Glomerular endothelial cell (primary cell): ENCODE measurements at places on chromosomes 7 and 10.

DNA sequence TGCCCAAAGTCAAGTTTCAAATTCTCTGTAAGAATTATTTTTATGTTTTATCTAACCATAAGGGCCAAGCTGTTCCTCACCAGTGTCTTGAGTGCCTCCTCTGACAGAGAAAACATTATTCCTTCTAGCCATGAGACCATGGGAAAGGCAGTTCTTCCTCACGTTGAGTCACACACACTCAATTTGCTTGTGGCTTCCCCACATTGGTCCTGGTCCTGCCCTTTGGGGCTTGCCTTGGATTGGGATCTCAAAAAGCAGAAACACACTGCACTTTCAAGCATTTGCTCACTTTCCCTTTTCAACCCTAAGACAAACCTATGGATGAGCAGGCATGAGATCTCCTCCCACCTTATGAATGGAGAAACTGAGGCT lies 248.3 kb upstream of the IGFBP3 start:
- no peak for DNase-seq

DNA sequence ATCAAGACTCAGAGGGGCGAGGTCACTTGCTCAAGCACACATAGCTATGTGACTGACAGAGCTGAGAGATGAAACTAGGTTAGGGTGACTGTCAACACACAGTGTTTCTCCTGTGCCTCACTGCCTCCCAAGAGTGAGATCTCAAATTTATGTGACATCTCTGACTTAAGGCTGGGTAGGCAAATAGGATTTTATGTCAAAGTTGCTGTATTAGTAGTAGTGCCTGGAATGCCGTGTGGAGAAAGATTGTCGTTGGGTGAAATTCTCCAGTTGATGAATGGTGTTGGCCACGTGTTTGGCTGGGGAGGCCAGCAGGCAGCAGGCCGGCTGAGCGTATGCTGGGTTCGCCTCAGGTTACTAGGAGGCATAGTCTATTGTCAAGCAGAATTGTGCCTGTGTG lies 148.3 kb upstream of the BMPER start:
- no peak for DNase-seq

DNA sequence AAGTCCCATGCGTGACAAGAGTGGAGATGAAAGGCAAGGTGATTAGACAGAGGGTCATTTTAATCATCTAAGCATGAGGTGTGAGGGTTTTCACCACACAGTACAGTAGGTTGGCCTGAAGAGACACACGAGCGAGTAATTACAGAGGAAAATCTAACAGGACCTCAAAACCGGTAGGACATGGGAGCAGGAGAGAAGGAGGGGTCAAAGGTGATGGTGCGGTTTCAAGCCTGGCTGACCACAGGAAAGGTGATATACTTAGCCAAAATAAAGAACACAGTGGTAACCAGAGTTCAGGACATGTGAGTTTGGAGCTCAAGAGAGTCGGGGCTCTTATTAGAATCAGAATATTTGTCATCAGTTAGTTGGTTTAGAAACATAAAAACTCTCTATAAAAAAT lies 20.0 kb downstream of the GLI3 start:
- no peak for DNase-seq

DNA sequence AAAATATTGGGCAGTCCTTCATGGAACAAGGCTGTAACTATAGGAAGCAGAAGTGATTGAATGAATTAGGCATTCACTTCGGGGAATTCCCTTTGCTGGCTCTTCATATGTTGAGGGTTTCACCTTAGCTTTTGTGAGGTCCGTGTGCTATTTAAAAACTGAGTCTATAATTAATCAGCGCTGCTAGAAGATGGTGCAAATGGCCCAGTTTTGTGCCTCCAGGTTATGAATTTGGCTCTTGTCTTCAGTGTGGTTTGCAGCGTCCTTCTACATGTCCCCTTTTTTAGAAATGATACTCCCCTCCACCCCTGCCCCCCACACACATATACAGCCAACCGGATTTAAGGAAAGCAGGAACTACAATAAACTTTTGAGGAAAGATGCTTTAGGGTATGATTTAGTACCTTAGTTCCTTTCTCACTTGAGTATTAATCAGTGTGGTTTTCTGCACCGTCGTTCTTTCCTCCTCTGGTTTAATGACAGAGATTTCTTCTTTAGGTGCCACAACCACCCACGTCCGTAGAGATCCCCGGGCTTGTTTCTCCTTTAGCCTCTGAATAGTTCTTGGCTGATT lies 110.6 kb upstream of the SAMD8 start:
- no peak for DNase-seq

DNA sequence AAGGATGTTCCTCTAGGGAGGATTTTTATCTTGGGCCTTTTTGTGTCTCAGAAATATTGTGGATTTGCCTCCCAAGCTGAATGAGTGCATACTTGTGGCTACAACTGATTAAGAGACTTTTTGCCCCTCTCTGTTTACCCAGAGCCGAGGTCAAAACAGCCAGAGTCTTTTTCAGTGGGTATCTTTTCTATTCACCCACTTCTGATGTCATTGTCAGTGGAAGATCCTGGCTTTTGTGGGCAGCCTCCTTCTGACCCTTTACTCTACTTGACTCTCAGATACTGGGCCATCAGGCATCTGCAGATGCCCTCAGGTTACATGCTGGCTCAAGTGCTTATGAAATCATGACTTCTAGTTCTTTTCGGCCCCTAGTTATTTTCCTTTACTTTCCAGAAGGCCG lies 19.6 kb upstream of the PIP4K2A start:
- no peak for DNase-seq

DNA sequence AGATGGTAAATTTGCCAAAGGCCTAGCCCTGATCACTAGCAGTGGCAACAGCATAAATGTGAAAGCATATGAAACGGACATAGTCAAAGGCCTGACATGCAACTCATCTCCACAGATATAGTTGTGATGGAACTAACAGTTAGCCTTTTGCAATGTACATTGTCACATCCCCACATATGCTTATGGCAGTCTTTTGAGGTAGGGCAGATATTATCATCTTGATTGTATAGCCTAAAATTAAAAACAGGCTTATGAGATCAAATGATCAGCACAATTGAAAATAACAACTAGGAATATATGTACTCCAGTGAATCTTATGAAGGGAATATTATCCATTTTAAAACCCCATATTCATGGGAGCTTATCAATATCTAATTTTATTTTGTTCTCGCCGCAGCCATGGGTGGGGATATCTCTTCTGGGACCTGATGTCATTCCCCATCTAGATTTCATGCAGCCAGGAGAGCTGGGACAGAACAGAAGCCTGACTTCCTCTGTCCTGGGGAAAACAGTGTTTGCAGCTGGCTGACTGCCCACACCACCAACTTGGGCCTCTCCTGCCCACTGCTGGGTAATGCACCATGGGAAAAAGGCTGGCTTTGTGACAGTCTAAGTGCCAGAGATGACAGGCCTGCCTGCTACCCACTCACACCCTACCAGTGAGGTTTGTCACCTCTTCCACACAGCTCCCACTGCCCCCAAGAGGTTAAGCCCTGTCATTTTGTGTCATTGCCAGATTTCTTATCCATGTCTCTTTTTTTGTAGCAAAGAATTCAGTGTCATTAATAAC lies 180.2 kb upstream of the FZD1 start:
- DNase-seq = no peak

GRCh38 chr7:55549457-55549856 lies 22.8 kb downstream of the VOPP1 start:
- DNase-seq = no peak

DNA sequence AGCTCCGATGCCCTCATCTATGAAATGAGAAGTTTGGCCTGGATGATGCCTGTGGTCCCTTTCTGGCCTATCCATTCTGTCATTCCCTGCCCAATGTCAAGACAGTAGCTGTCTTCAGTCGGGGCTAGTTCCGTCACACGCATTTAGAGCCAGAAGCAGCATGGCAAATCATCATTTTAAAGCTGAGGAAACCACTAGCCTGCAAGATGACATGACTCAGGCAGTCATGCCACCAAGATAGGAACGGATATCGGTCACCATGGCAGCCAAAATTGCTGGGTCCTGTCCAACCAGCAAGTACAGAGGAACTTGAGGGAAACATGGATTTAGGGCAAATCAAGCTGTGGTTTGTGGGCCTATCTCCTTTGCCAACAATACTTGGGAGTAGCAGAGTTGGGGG lies 64.5 kb upstream of the MRLN start:
- no peak for DNase-seq

- no peak for DNase-seq
These were observed 476.8 kb upstream of the ADARB2 start for GRCh38 chr10:2214092-2214491.

GRCh38 chr10:130464426-130464825 lies 328.2 kb downstream of the GLRX3 start:
- DNase-seq = no peak

DNA sequence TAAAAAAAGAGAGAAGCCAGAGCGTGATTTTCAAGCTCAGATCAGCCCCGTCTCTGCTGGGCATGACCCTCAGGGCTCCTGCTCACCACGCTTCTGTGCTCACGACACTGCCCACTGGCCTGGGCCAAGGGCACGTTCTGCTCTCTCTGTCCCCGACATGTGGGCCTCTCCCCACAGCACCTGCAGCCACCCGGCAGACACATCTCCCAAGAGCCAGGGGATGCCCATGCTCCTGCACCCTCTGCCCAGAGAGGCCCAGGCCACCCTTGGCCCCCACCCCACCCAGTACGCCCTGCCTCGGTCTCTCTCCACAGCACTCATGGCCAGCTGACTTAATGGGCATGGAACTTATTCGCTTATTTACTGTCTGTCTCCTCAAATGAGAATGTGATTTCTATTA lies 175.4 kb upstream of the RNF32 start:
- DNase-seq = no peak

DNA sequence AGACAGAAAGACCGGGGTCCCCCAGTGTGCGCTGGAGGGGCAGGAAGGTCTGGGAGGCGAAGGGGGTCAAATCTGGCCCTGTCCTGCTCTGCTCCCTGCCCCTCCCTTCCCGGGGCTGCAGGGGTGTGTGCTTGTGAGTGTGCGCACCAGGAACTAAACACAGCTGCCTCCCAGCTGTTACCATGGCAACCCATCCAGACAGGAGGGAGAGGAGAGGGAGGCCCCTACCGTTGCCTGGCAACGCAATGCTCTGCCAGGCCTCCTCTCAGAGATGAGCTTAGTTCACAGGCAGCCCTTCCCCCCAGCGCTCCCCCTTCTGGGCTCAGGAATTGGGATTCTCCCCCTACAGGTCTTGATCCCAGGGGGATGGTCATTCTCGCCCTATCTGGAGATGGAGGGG lies 6.1 kb downstream of the NYAP1 start:
- DNase-seq = no peak

DNA sequence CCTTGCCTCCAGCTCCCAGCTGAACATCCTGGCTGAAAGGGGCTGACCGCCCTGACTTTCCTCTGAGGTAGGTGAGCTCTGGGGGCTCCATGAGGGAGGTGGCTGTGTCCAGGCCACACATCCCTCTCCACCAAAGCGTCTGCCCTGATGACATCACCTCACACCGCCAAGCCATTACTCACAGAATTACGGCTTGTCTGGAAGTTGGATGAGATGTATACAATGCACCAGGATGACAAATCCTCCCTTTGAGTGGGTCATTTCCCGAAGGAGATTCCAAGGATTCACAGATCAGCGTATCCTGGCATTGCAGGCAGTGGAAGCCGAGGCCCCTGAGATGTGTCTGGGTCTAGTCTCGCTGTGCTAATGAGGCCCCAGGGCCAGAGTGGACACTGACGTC lies 15.1 kb upstream of the RET start:
- DNase-seq = no peak

- no peak for DNase-seq
These were observed 7.6 kb upstream of the LARP4B start for GRCh38 chr10:938941-939678.

DNA sequence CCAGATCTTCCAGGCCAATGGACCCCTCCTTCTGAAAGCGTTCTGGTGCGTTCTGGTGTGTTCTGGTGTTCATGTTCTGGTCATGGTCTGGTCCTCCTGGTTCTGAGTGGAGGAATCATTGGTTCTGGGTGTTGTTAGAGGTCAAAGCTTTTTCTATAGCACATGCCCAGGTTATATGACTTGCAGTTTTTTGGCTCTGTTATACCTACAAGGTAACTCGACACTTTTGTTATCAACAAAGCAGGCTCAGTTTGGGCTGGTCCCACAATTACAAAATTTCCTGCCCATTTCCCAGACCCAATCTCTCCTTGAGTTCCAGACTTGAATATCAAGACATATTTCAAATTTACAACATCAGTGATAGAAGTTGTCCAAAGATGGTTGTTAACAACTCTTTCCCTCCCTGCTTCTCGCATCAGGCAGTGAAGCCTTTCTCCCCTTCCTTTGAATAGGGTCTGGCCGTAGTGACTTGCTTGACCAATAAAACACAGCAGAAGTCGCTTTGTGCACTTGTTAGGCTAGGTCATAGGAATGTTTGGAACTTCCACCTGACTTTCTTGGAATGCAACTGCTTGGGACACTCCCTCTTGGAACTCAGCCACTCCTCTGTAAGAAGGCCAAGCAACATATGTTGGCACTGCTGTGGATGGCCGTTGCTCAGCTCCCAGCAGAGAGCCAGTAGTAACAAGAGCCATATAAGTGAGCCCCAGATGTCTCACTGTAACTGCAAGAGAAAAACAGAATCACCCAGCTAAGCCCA lies 83.1 kb upstream of the STEAP1B start:
- peak; percentile 96 for DNase-seq

DNA sequence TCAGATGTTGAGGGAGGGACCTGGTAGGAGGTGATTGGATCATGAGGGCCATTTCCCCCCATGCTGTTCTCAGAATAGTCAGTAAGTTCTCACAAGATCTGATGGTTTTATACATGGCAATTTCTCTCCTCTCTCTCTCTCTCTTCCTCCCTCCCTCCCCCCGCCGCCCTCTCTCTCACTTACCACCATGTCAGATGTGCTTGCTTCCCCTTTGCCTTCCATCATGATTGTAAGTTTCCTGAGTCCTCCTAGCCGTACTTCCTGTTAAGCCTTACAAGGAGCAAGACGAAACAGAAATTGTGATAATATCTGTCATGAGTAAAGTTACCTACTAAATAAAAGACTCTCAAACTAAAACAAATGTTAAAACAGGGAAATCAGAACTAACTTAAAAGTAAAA lies 19.9 kb upstream of the GPR141 start:
- DNase-seq = no peak

DNA sequence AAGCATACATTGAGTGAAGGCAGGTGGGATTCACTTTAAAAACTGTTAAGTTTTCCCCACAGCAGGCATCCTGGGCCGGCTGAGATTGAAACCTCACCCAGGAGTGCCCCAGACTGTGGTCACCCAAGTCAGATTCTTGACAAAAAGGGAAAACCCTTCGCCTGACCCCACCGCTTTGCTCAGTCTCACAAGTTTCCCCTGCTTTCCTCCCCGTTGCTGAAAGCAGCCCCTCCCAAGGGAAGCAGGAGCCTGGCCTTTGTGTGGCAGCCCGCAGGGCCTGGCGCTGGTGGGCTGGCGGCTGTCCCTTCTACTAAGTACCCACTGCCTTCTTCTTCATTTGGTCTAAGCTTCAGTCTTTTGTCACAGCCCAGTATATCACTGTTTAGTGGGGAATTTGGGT lies 16.0 kb downstream of the RNF32 start:
- DNase-seq = no peak

- DNase-seq = no peak
These were observed 41.7 kb downstream of the C10orf90 start for GRCh38 chr10:126628746-126629145.
